ENCODE measurements at places on chromosomes 1 and 21.

GRCh38 chr1:237124856-237125462 lies 83.0 kb downstream of the RYR2 start:
- DNase-seq = no peak

DNA sequence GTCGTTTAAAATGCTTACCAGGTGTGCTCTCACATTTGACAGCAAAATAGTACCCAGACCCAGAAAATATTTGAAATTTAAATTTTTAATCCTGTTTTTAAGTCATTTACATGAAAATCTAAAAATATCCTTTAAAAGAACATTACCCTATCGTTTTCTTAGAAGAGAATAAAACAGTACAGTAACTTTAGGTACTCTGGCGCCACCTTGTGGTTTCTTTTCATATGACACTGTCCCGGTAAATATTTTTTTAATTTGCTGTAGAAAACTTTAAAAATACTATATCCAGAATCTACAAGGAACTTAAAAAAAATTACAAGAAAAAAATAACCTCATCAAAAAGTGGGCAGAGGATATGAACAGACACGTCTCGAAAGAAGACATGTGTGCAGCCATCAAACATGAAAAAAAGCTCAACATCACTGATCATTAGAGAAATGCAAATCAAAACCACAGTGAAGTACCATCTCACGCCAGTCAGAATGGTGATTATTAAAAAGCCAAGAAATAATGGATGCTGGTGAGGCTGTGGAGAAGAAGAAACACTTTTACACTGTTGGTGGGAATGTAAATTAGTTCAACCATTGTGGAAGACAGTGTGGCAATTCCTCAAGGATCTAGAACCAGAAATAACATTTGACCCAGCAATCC lies 129.2 kb downstream of the RGS21 start:
- DNase-seq = peak; percentile 69

DNA sequence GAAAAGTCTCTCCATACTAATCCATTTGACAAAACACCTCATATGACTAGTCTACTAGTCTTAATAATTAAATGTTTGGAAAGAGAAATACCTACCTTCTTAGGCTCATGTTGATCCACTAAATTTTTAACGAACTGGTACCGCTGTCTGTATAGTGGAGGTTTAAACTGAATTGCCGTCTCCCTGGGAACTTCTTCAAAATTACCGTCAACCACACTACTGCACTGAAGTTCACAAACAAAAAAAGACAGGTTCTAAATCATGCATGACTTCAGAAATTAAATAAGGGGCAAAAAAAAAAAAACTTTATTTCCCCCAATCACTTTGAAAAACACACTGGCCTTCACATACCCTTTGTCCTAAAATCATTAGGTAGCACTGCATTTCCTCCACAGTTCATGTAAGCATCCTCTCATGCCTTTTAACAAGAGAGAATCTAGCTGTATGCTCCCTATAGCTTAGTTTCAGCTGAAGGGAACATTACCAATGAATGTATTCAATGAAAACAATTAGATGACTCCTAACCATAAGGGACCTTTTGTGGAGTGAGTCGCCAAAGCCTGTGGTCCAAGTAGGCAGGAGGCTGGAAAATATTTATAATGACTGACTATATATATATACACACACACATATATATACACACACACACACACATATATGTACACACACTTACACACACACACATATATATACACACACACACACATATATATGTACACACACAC lies 3.4 kb downstream of the HENMT1 start:
- DNase-seq = no peak

DNA sequence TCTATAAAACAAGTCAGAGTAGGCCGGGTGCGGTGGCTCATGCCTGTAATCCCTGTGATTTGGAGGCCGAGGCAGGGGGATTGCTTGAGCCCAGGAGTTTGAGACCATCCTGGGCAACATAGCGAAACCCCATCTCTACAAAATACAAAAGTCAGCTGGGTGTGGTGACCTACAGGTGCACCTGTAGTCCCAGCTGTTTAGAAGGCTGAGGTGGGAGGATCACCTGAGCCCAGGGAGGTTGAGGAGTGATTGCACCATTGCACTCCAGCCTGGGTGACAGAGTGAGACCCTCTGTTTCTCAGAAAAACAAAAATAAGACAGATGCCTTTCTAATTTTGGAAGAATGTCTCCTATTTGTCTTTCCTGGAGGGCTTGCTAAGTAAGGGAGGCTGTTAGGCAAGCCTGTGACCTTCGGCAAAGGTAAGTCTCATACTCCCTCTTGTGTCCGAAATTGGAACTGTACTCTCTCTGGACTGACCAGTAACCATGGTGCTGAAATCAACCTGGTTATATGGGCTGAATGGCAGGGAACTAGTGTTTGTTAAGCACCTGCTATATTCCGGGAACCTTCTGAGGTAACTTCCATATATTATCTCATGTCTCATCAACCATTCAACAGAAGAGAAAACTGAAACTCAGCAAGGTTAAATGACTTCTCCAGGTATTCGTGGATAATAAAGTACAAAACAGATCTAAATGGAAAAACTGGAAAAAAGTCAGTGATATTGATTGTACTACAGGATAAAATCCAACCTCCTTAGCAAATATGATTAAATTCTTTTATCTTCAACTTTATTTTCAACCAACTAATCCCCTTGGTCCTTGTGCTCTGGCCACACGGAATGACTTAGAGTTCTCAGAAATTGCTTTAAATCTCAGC lies 11.8 kb upstream of the RAB3B start:
- peak; percentile 3 for DNase-seq

GRCh38 chr1:36342426-36343185 lies 19.2 kb upstream of the EVA1B start:
- peak; percentile 62 for DNase-seq

DNA sequence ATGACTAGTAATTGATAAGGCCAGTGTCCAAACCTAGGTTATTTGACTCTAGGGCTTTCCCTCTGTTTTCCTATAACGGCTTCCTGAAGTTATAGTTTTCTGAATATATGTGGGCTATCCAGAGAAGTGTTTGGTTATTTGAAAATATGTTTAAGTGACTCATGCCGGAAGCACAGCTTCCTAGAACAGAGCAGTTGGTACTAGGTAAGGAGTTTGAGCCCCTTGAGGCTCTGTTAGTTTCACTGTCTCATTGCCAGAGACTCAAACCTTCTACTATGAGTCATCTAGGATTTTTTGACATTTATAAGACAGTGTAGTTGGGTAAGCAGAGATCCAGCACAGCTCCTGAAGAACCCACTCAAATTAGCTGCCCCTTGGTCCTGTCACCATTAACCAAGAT lies 27.1 kb upstream of the LEPR start:
- DNase-seq = peak; percentile 21

GRCh38 chr1:209526137-209526536 lies 57.4 kb upstream of the CAMK1G start:
- DNase-seq = no peak

GRCh38 chr1:152013664-152014237 lies 20.1 kb upstream of the S100A10 start:
- DNase-seq = peak; percentile 53

- DNase-seq = no peak
Measured at GRCh38 chr1:195867638-195868037, 740.6 kb downstream of the KCNT2 start.

DNA sequence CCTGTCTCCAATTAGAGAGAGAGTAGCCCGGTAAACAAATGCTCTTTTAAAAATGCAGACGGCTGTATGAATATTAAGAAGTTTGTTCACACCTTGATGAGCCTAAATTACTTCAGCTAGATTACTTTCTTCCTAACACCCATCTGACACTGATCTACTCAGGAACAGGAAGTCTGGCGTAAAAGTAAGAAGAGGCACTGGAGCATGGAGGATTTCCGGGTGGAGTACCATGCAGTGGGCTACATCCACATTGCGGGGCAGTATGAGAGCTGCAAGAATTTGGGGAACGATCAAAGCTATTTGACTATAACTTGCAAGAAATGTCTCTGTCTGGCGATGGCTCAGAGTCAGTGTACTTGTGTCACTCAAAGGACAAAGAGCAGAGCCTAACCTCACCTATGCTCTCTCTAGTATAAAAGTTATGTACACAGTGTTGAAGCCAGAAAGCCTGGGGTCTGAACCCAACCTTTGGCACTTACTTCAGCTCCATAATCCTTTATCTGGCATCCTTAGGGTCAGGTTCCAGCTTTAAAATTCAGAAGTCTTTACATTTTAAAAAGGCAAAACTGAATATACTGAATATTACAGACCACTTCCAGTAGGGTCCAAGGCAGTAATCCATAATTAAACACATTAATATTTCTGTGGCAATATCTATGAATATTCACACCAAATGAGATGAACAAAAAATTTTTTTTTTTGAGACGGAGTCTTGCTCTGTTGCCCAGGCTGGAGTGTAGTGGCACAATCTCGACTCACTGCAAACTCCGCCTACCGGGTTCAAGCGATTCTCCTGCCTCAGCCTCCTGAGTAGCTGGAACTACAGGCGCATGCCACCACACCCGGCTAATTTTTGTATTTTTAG lies 7.9 kb upstream of the GNPAT start:
- DNase-seq = no peak

DNA sequence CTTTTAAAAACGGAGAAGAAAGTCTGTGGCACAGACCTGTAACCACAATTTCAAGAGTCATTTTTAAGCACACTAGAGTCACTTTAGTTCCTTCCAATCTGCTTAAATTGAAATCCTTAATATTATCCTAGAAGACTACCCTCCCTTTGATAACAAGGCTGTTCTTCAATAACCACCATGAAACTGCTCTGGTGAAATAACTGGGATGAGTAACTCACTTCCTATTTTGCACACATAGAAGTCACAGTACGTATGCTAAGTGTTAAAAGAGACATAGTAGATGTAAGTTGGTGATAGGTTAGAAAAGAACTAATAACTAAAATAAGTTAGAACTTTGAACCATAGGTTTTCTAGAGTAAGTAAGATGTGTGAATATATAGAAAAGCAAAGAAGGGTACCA lies 107.8 kb downstream of the NME7 start:
- no peak for DNase-seq

DNA sequence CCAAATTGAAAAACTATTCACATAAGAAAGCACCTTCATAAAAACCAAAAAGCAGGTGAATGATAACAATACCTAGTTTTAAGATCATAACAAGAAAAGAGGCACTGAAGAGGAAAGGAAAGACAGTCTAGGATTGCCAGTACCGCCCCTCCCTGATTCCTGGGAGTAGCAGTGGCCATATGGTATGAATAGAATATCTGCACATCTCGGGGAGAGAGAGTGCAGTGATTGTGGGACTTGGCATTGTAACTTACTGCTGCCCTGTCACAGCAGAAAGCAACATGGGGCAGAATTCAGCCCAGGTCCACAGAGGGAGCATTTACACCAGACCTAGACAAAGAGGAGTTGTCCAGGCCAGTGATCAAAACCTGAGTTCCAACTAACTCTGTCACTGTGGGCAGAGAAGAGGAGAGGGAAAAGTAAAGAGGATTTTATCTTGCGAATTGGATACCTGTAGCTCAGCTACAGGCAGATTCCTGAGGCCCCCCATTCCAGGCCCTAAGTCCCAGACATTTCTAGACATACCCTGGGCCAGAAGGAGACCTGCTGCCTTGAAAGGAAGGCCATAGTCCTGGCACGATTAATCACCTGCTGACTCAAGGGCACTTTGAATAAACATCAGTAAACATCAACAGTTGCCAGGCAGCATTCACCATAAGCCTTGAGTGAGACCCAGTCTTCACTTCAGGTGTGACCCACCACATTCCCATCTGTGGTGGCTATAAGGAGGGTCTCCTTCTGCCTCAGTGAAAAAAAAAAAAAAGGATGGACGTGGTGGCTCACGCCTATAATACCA lies 397.5 kb downstream of the TGFB2 start:
- no peak for DNase-seq

DNA sequence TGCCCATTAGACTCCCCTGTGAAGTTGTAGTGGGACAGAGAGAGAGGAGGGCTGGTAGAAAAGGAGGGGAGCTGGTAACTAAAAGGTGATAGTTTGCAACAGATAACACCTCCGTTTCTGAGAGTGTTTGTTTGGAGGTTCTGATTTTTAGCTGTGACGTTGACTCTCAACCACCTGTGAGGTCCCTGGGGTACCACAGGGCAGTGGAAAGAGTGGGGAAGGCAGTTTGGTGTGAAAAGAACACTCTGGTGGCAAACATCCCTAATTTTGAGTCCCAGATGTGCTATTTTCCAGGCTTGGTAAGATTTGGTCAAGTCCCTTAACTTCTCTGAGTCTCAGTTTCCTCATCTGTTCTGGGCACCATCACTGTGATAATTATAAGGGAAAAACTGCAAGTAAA lies 29.3 kb downstream of the RAB3B start:
- DNase-seq = no peak

DNA sequence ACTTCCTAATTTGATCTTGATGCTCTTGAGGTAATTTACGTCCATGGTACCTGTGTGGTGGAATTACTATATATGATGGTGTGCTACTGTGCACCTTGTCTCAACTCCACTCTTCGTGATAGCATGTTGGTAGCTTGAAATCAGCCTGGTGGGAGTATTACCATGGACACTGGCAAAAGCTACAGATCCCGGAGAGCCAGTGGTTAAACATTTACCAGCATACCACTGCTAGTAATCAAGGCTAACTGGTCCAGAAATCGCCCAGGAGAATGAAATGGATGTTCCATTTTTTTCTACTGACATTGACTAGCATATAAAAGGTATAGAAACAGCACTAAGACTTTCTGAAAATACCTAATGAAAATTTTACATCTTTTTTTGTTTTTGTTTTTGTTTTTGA lies 30.6 kb downstream of the ELK4 start:
- DNase-seq = no peak

DNA sequence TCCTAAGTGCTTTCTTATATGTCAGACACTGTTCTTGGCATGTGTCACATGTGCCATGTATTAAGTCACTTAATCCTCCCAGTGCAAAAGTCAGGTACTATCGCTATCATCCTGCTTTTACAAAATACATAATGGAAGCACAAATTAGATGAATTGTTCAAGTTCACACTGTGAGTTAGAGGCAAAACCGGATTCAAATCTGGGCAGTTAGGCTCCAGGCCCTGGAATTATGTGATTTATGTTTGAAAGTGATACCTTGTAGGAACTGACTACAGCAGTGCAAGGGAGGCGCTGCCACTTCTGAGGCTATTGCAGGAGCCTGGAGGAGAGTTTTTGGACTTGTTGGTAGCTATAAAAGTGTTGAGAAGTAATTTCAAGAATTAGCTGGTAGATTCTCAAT lies 358.3 kb downstream of the HLX start:
- no peak for DNase-seq
